ENCODE measurements at places on chromosomes 4 and X. TPM values are rescaled to one million over a fixed set of nuclear protein-coding genes. Genes with fewer than 3 reads are reported as not detected.

ALB gene
- 26.4 TPM for total RNA-seq

PHEX gene
- total RNA-seq = 0.80 TPM

FABP2 gene
- not detected for total RNA-seq

FGF5 gene
- not detected for total RNA-seq

DNA sequence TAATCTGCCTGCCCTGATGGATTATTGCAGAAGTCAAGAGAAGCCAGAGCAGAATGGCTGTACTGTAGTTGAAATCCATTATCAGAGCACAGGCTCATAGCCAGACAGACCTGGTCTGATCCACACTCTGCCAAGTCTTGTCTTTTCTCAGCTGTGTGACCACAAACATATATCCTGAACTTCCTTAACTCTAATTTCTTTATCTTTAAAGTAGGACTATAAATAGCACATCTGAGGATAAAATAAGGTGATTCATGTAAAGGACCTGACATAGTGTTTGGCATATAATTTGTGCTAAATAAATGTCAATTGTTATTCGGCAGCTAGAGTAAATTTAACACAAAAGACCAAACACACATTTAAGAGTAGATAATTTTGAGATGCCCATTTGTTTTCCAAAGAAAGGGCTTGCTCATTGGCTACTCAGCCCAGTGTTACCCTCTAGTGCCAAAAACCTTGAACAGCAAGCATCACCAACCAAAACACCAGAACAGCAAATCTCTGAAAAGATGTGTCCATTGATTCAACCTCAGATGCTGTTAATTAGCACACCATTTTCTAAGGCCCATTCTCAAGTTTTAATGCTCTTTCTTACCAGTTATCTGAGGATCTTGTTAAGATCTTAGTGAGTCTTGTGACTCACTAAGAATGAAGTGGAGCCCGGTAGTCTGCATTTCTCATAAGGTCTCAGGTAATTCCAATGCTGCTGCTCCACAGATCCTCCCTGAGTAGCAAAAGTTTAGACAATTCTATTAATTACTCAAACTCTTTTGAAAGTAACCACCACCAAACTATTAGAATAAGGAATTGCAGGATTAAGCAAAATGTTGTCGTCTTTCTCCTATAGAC, 108.8 kb downstream of the HHIP start:
- no peaks in the 10 kb centered on the region for H3K4me1 ChIP-seq
- no peaks in the 10 kb centered on the region for H3K36me3 ChIP-seq
- no peak overlapping the region for H3K4me3 ChIP-seq
- no peaks in the 10 kb centered on the region for H3K27me3 ChIP-seq
- H3K27ac ChIP-seq = no peak overlapping the region

- H3K36me3 ChIP-seq = no peaks in the 10 kb centered on the region
- no peak overlapping the region for H3K27ac ChIP-seq
- H3K4me1 ChIP-seq = no peaks in the 10 kb centered on the region
- no peak overlapping the region for H3K4me3 ChIP-seq
- no peaks in the 10 kb centered on the region for H3K27me3 ChIP-seq
Measured at GRCh38 chr4:45944000-45944399, 179.9 kb downstream of the GABRG1 start.

GRCh38 chr4:177562859-177563258, 120.6 kb upstream of the AGA start:
- no peak overlapping the region for H3K4me3 ChIP-seq
- no peaks in the 10 kb centered on the region for H3K4me1 ChIP-seq
- no peak overlapping the region for H3K27ac ChIP-seq
- no peaks in the 10 kb centered on the region for H3K27me3 ChIP-seq
- DNase-seq = no peak
- H3K36me3 ChIP-seq = no peaks in the 10 kb centered on the region

- no peak for DNase-seq
- H3K27ac ChIP-seq = no peak overlapping the region
- H3K27me3 ChIP-seq = no peaks in the 10 kb centered on the region
- no peaks in the 10 kb centered on the region for H3K36me3 ChIP-seq
- no peak overlapping the region for H3K4me3 ChIP-seq
- no peaks in the 10 kb centered on the region for H3K4me1 ChIP-seq
Measured at GRCh38 chr4:79042079-79042674, 102.9 kb upstream of the PAQR3 start.

GRCh38 chrX:22193851-22194659, 78.7 kb upstream of the CBLL2 start:
- DNase-seq = no peak
- no peak overlapping the region for H3K4me3 ChIP-seq
- H3K4me1 ChIP-seq = no peaks in the 10 kb centered on the region

DNA sequence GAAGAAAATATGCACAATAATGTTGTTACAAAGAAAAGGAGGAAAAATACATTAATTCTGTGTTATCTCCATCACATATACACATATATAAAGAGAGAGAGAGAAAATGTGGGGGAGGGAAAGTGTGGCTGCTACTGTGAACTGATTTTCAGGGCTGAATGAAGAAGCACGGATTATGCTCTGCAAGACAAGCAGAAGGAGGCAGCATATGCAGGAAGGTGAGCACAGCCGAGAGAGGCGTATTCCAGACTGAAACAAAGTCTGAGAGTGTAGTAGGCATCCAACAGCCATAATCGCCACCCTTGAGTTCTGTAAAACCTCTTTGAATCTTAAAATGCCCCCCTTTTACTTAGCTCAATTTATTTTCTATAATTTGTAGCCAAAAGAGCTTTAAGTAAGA, 1081.8 kb upstream of the GRID2 start:
- H3K4me3 ChIP-seq = no peak overlapping the region
- no peaks in the 10 kb centered on the region for H3K36me3 ChIP-seq
- no peaks in the 10 kb centered on the region for H3K4me1 ChIP-seq
- no peak for DNase-seq
- no peak overlapping the region for H3K27ac ChIP-seq

GRCh38 chr4:22593933-22594332, 78.1 kb upstream of the ADGRA3 start:
- H3K27ac ChIP-seq = no peak overlapping the region
- no peaks in the 10 kb centered on the region for H3K4me1 ChIP-seq
- no peaks in the 10 kb centered on the region for H3K27me3 ChIP-seq
- no peak for DNase-seq
- no peaks in the 10 kb centered on the region for H3K36me3 ChIP-seq
- no peak overlapping the region for H3K4me3 ChIP-seq

GRCh38 chrX:150081076-150081475, 142.8 kb upstream of the EOLA2 start:
- H3K4me1 ChIP-seq = no peaks in the 10 kb centered on the region
- no peak overlapping the region for H3K27ac ChIP-seq
- H3K4me3 ChIP-seq = no peak overlapping the region
- no peak for DNase-seq
- H3K27me3 ChIP-seq = no peaks in the 10 kb centered on the region
- H3K36me3 ChIP-seq = no peaks in the 10 kb centered on the region

Measured in upper lobe of left lung (tissue), 6 donors.